Activated naive CD8-positive, alpha-beta T cell treated with anti-CD3 and anti-CD28 coated beads, Interleukin-2, amount 10 ng/mL, durations not matched to agents 7 days and 5 days (primary cell): ENCODE measurements at places on chromosomes 6 and 20.

- no peak overlapping the region for H3K4me3 ChIP-seq
- no peaks in the 10 kb centered on the region for H3K36me3 ChIP-seq
- H3K27ac ChIP-seq: no peak overlapping the region
- peaks cover 1% of the 10 kb centered on the region for H3K4me1 ChIP-seq
- DNase-seq: no peak
Measured at GRCh38 chr6:125354649-125355048, 52.9 kb upstream of the HDDC2 start.

DNA sequence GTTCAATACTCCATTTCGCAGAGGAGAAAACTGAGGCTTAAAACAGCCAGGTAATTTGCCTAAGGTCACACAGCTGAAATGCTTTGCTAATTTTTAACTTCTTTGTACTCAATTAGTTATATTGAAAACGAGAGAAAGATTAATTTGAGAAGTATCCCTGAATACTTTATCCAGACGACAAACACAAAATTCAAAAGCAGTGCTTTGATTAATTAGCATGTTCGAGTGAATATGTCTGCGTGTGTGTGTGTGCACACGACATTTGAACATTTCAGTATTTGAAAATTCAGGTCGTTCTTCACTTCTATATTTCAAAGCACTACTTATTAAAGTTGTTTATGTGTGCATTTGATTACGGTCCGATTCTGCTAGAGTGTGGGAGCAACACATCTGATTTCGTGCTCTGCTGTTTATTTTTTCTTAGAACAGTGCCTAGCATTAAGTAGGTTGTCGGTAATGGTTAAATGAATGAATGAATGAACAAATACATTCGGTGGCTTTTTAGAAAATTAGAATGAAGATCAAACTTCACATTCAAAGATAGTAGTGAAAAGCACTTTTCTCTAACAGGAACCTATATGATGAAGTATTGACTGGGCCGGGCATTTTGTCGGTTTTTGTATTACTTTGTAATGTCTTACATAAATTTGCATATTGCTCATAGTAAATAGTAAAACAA is 36.9 kb upstream of the SYNCRIP start:
- no peaks in the 10 kb centered on the region for H3K27me3 ChIP-seq
- H3K27ac ChIP-seq: peak overlapping the region; percentile 99
- H3K4me3 ChIP-seq: peak overlapping the region; percentile 96
- peaks cover 37% of the 10 kb centered on the region for H3K4me1 ChIP-seq
- DNase-seq: no peak
- peaks cover 28% of the 10 kb centered on the region for H3K36me3 ChIP-seq

DNA sequence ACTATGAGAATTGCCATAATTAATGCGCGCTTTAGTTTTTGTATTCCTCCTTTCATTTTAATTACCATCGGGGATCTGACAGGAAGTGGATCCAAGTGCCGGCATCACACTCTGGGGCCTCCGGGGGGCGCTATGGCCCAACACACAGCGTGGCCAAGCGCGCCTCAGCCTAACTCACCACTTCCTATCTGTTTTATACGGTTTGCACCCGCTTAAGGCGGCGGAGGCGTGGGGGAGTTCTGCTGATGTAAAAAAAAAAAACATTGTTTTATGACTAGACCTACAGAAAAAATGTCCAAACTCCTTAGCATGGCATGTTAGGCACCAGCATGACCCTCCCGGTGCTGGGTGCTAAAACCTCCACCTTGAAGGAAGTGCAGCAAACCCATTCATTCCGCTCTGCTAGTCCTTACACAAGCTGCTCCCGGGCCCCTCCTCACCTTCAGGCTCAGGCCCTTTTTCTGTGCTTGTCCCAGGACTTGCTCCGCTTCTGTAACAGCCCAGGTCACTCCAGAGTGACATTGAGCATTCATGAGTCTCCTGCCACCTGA is 4.5 kb upstream of the EBF4 start:
- peak overlapping the region; percentile 57 for H3K27ac ChIP-seq
- H3K27me3 ChIP-seq: peaks cover 42% of the 10 kb centered on the region
- H3K4me3 ChIP-seq: peak overlapping the region; percentile 66
- peaks cover 31% of the 10 kb centered on the region for H3K4me1 ChIP-seq
- H3K36me3 ChIP-seq: no peaks in the 10 kb centered on the region

- no peak for DNase-seq
- H3K27me3 ChIP-seq: no peaks in the 10 kb centered on the region
- peaks cover 6% of the 10 kb centered on the region for H3K4me1 ChIP-seq
- no peak overlapping the region for H3K4me3 ChIP-seq
- H3K36me3 ChIP-seq: peaks cover 2% of the 10 kb centered on the region
Measured at GRCh38 chr20:62020935-62021701, 44.6 kb downstream of the TAF4 start.

DNA sequence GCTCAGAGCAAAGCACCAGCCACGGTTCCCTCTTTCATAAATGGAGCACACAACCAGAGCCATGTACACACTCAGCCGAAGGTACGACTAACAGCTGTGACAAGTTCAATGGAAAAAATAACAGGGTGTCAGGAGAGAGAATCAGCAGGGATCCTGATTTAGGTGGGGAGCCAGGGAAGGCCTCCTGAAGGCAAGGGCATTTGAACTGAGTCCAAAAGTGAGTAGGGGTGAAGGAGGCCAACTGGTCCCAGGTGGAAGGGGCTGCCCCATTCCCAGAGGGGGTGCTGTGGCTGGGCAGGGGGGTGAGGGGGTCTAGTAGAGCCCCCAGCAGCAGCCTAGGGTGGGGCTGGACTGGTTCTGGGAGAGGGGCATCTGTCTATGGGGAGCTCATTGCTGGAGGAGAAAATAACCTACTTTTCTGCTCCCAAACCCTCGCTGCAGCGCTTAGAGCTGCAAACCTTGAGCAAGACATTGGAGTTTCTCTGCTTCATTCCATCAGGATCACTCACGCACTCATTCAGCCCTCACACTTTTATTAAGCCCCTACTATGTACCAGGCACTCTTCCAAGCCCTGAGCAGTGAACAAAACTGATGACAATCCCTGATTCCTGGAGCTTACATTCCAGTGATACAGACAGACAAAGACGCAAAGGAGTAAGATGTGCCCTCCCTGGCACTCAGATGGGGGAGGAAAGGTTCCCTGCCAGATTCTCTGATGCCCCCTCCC is 113.5 kb downstream of the TOX2 start:
- peaks cover 52% of the 10 kb centered on the region for H3K4me1 ChIP-seq
- H3K27ac ChIP-seq: peak overlapping the region; percentile 94
- peak overlapping the region; percentile 84 for H3K4me3 ChIP-seq
- peaks cover 8% of the 10 kb centered on the region for H3K36me3 ChIP-seq
- peaks cover 45% of the 10 kb centered on the region for H3K27me3 ChIP-seq

DNA sequence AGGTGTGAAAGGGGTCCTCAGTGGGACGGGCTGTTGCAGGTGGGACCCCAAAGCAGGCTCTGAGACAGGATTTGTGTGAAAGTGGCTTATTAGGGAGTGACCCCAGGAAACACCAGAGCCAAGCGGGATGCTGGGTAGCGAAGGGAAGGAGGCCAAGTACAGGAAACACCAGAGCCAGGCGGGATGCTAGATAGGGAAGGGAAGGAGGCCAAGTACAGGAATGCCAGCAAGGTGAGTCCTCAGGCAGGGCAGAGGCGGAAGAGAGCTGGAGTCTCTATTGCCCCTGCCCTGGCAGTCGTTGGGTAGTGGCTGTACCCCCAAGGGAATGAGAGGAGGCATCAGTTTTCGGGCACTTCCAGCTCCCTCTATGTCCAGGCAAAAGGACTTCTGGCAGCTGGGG is 30.5 kb upstream of the TGM2 start:
- no peak overlapping the region for H3K27ac ChIP-seq
- no peaks in the 10 kb centered on the region for H3K36me3 ChIP-seq
- H3K4me3 ChIP-seq: no peak overlapping the region
- no peak for DNase-seq
- no peaks in the 10 kb centered on the region for H3K4me1 ChIP-seq
- H3K27me3 ChIP-seq: peaks cover 4% of the 10 kb centered on the region

GRCh38 chr6:158033077-158033750 is 51.6 kb downstream of the SYNJ2 start:
- H3K4me1 ChIP-seq: peaks cover 23% of the 10 kb centered on the region
- no peak overlapping the region for H3K27ac ChIP-seq
- no peaks in the 10 kb centered on the region for H3K27me3 ChIP-seq
- H3K36me3 ChIP-seq: peaks cover 44% of the 10 kb centered on the region
- DNase-seq: no peak

GRCh38 chr20:7392542-7393206 is 547.6 kb downstream of the HAO1 start:
- no peak for DNase-seq
- no peak overlapping the region for H3K27ac ChIP-seq
- H3K4me3 ChIP-seq: no peak overlapping the region
- no peaks in the 10 kb centered on the region for H3K4me1 ChIP-seq
- H3K27me3 ChIP-seq: no peaks in the 10 kb centered on the region

DNA sequence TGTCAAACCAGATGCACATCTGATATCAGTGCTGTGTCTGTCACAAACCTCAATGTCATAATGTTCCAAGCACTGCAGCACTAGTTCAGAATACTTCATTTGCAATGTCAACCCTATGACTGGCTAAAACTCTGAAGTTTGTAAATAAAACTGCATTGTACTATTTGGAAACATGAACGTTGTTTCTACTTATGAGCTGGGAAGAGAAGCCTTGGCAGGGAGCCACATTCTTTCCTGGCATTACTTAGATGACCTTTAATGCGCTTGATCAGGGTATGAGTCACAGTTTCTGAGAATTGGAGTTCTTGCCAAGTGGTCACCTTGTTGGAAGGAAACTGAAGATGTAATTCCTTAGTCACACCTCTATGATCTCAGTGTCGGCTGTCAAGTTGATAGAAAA is 664.8 kb upstream of the MMS22L start:
- no peak overlapping the region for H3K4me3 ChIP-seq
- no peaks in the 10 kb centered on the region for H3K27me3 ChIP-seq
- H3K27ac ChIP-seq: no peak overlapping the region
- no peaks in the 10 kb centered on the region for H3K4me1 ChIP-seq
- DNase-seq: no peak

GRCh38 chr6:33414592-33415271 is 3.2 kb downstream of the CUTA start:
- peaks cover 50% of the 10 kb centered on the region for H3K4me1 ChIP-seq
- H3K27ac ChIP-seq: peak overlapping the region; percentile 37
- H3K4me3 ChIP-seq: no peak overlapping the region
- no peaks in the 10 kb centered on the region for H3K27me3 ChIP-seq
- no peak for DNase-seq

DNA sequence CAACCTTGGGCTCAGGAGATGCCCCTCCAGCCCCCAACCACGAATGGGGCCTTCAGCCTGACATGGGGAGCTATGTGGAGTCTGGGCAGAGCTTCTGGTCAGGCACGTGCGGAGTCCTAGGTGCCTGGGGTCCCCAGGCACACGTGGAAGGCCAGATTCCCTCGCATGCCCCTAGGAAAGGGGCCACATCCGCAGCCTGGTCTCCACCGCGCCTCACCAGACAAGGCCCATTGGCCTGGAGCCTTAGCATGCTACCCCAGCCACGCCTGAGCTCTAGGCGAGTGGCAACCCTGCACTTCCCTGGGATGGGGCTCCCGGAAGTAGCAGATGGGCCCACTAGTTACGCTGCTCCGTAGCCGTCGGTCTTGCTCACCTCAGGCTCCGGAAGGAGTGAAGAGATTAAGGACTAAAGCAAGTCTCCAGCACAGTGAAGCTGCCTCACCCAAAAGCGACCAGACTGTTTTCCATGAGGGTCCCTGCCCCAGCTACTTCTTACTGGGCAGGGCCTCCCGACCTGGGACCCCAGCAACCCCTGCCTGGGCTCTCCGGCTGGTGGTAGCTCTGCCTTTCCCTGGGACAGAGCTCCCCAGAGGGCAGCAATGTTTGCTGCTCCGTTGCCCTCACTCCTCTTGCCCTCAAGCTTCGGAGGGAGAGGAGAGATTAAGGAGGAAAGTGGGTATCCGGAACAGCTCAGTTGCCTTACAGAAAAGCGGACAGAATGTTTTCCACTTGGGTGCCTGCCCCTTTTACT is 93.2 kb upstream of the IMPG1 start:
- no peaks in the 10 kb centered on the region for H3K27me3 ChIP-seq
- H3K36me3 ChIP-seq: no peaks in the 10 kb centered on the region
- no peaks in the 10 kb centered on the region for H3K4me1 ChIP-seq
- H3K4me3 ChIP-seq: no peak overlapping the region
- no peak overlapping the region for H3K27ac ChIP-seq

DNA sequence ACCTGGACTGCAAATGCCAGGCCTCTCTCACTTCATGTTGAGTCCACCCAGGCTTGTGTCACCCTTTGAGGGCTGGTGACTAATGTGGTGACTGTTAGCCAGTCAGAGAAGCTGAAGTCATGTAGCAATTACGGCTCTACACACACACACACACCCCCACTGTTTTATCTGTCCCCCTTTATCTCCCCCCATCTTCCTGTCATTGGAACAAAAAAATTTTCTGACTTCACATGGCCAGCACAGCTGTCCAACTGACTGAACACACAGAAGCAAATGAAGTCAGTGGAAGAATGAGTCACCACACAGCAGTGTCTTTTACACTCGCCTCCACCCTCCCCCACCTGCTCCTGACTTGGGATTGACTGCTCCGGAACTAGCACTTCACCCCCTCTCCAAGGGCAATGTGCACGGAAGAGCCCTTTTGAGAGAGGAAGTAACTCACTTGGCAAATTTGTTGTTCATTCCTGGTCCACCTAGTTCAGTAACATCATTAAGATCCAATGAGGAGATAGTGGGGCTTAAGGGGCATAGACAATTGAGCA is 198.0 kb downstream of the RNF144B start:
- H3K4me1 ChIP-seq: no peaks in the 10 kb centered on the region
- DNase-seq: no peak
- H3K27me3 ChIP-seq: peaks cover 6% of the 10 kb centered on the region
- no peak overlapping the region for H3K4me3 ChIP-seq

- H3K27ac ChIP-seq: no peak overlapping the region
- no peaks in the 10 kb centered on the region for H3K36me3 ChIP-seq
- peaks cover 18% of the 10 kb centered on the region for H3K4me1 ChIP-seq
- no peak overlapping the region for H3K4me3 ChIP-seq
- peaks cover 49% of the 10 kb centered on the region for H3K27me3 ChIP-seq
- DNase-seq: no peak
Measured at GRCh38 chr6:26502626-26503025, 2.5 kb downstream of the BTN1A1 start.

DNA sequence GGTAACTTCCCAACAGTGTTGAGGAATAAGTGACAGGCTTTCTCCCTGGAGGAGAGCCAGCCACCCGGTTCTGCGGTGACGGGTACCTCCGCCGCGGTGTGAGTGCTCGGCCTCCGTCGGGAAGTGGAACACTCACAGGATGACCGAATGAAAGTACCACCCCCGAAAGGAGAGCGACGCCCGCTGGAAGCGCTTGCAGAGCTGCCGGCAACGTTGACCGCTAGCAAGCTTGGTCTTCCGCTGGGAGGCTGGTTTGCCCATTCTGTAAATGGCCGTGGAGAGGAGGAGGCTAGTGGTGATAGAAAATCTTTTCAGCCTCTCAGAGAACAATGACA is 614 bp upstream of the TMEM242 start:
- H3K27ac ChIP-seq: peak overlapping the region; percentile 90
- peaks cover 15% of the 10 kb centered on the region for H3K4me1 ChIP-seq
- peak overlapping the region; percentile 99 for H3K4me3 ChIP-seq
- H3K27me3 ChIP-seq: peaks cover 33% of the 10 kb centered on the region
- DNase-seq: peak; percentile 60

DNA sequence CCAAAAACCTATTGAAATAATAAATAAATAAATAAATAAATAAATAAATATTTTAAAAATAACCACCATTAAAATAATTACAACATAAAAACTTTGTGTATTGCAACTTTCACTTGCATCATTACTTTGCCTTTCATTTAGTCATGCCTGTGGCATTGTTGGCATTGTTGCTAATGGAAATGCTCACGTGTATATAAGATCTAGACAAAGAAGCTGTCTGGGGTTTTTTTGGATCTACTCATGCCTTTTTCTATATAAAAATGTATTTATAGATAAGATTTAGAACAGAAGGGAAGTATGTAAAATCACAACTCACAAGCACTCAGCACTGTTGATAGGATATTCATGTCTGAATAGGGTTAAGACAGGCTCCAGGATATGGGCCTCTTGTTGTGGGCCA is 27.9 kb downstream of the GFRA4 start:
- no peak overlapping the region for H3K4me3 ChIP-seq
- no peaks in the 10 kb centered on the region for H3K27me3 ChIP-seq
- DNase-seq: no peak
- peaks cover 7% of the 10 kb centered on the region for H3K36me3 ChIP-seq
- H3K4me1 ChIP-seq: peaks cover 6% of the 10 kb centered on the region
